HT-29 (cell line): ENCODE measurements at places on chromosomes 6 and 20. TPM values are rescaled to one million over a fixed set of nuclear protein-coding genes. Genes with fewer than 3 reads are reported as not detected.

The IYD gene
- total RNA-seq: 0.31 and 1.9 TPM in 2 replicates

The FRK gene
- 2.0 and 2.1 TPM in 2 replicates for total RNA-seq

The ME1 gene
- 8.9 and 10.5 TPM in 2 replicates for total RNA-seq

The SLC16A10 gene
- total RNA-seq: 0.76 TPM in 1 of 2 replicates, not detected in the other

The TMEM200A gene
- total RNA-seq: not detected in 2 replicates
